ENCODE measurements at places on chromosomes 6 and 20.
A peak's percentile ranks its signal among the peaks of the same experiment; 100 is the strongest.

DNA sequence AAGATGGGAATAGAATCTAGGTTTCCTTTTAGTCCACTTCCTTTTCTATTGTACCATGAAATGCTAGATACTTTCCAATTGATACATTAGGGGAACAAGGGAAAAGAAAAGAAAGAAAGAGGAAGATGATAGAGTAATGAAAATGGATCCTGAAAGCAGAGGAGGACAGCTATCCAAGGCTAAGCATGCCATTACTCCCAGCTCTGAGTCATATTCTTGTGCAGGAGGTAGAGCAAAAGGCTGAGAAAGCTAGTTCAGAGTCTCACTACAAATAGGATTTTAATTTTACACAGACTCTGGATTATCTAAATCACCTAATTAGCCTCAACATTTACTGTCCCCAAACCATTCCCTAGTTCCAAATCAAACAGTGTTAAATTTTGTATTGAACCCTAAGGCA is 23.6 kb downstream of the RWDD2A start:
- no peak for DNase-seq

DNA sequence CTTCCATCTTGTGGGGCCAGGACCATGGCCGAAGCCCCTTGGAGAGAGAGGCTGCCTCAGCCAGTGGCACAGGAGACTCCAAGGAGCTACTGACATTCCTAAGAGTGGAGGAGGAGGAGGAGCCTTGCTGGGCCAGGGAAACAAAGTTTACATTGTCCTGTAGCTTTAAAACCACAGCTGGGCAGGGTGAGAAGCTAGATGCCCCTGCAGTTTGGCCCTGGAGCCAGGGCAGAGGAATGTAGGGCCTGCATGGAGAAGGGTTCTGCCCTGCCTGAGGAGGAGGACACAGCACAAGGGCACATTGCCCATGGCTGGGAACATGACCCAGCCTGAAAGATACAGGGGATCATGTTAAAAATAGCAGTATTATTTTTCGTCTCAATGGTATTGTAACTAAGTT is 37.4 kb downstream of the PLCG1 start:
- DNase-seq: no peak

DNA sequence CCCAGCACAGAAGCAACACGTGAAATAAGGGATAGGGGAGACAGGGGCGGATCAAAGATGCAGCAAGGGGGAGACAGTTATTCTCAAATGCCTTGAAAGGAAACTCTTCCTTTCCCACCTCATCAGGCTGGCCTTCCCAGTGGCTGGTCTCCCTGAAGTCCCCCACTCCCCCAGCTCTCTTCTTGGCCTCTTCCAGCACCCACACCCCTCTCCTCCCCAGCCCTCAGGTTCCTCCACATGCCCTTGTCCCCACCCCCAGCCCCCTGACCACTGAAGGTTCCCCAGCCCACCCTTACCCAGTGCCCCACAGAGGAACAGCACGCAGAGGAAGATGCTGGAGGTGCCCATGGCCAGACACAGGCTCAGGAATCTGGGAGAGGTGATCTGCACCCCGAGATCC is 1.7 kb upstream of the LY6G6D start:
- DNase-seq: no peak

- DNase-seq: no peak
Observed at GRCh38 chr6:20467437-20467836, 65.8 kb downstream of the E2F3 start.

GRCh38 chr6:127483399-127484055 is 24.3 kb upstream of the KIAA0408 start:
- no peak for DNase-seq

GRCh38 chr6:11224252-11224965 is 8.1 kb downstream of the NEDD9 start:
- peak; percentile 65 for DNase-seq

GRCh38 chr20:37816726-37817125 is 86.2 kb upstream of the VSTM2L start:
- DNase-seq: no peak

DNA sequence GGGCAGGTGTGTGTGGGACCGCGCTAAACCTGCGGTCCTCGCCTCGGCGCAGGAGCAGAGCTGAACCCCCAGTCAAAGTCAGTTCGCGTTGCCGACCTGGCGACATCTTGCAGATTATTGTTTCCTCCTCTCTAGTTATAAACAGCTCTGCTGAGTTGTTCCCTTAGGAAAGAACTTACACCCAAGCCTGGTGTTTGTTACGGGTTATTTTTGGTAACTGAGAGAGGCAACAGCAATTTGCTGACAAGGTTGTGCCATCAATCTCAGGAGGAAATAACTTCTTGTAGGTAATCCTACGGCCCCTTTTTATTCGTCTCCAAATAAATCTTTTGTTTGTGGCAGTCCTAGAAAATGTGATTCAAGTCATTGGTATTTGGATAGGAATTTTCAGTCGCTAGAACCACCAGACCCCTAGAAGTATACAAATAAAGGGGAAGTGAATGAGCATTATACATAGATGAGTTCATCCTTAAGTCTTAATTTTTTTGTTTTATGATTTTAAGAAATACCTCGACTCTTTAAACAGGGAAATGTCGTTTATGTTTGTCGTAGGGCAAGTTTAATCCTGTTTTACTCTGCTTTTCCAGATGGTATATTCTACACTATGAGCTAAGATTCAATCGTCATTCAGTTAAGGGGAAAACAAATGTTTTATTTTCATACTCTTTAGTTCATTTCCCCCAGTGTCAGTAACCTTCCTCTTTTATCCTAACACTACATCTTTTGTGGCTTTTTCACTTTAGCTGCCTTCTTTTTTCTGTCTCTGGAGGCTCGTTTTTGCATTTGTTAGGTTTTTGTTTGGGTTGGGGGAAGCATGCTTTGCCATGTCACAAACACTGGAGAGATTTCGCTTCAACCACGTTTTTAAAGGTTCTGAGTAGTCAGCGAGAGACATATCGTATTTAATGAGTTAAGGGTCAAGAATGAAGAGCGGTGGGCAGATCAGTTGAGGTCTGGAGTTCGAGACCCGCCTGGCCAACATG is 1.2 kb downstream of the PM20D2 start:
- DNase-seq: peak; percentile 66

Data from activated T-cell treated with anti-CD3 and anti-CD28 coated beads, Interleukin-2, amount 50 U/mL, for 48 hours (primary cell).